ENCODE measurements at places on chromosomes 7 and 10. TPM values are rescaled to one million over a fixed set of nuclear protein-coding genes. Genes with fewer than 3 reads are reported as not detected.

Gene OIT3
- total RNA-seq: not detected

Gene ITIH5
- total RNA-seq: under 0.01 TPM

Gene TMEM270
- total RNA-seq: not detected

Gene SUN3
- not detected for total RNA-seq

Gene REEP3
- 2.7 TPM for total RNA-seq

Gene SVOPL
- 3.8 TPM for total RNA-seq

Gene CH25H
- total RNA-seq: not detected

Gene SEMA3E
- not detected for total RNA-seq

Gene IL6
- total RNA-seq: under 0.01 TPM

Gene C10orf53
- under 0.01 TPM for total RNA-seq

Gene CALHM3
- total RNA-seq: 0.27 TPM

Gene HOXA2
- 0.54 TPM for total RNA-seq

Measured in hematopoietic multipotent progenitor cell (in vitro differentiated cells).